ENCODE measurements at places on chromosomes 6 and 20. TPM values are rescaled to one million over a fixed set of nuclear protein-coding genes. Genes with fewer than 3 reads are reported as not detected.

DNA sequence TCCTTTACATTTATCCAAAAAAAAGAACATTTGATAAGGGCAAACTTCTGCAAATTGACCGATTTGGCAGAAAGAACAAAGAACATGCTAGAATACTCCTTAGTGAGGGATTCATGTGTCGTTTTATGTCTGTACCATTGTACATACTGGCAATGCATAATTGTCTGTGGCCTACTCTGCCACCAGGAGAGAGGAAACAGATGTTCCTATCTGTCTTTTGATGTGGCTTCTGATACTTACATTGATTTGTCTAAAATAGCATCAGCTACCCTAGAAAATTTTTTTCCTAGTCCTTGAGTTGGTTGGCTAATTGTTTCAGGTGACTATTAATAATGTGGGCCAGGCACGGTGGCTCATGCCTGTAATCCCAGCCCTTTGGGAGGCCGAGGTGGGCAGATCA lies 654.1 kb downstream of the KIF16B start:
- DNase-seq, result no peak

DNA sequence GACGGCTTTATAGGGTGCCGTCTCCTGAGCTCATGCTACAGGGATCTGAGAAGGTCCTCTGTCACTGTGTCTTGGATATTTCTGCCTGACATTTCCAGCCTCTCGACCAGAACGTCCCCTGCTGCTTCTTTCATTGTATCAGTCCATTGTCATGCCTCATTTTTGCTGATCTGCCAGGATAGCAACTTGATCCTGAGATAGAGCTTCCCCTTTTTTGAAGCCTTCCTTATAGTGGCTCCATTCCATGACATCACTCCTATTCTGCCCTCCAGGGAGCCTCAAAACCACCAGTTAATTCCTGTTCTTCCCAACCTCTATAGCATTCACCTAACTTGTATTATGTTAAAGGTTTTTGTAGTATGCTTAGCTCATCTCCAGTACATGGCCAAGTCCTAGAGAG lies 431.8 kb upstream of the NOX3 start:
- DNase-seq, result no peak

- no peak for DNase-seq
These were observed 67.9 kb upstream of the E2F3 start for GRCh38 chr6:20333721-20334269.

- no peak for DNase-seq
These were observed 62.3 kb upstream of the SLCO4A1 start for GRCh38 chr20:62580052-62580451.

C20orf96 gene
- total RNA-seq, result 1.6 TPM

ADGRF4 gene
- total RNA-seq, result 0.25 TPM

CENPW gene
- 21.8 TPM for total RNA-seq

RAB5IF gene
- 237 TPM for total RNA-seq
